ENCODE measurements at places on chromosomes 1 and 21. TPM values are rescaled to one million over a fixed set of nuclear protein-coding genes. Genes with fewer than 3 reads are reported as not detected.

The ANGPTL1 gene
- total RNA-seq = not detected

The HFM1 gene
- not detected for total RNA-seq

The GPR37L1 gene
- total RNA-seq = not detected

The TIE1 gene
- total RNA-seq = not detected

The ABCA4 gene
- total RNA-seq = not detected

The ATAD3C gene
- total RNA-seq = 0.13 TPM

The LCE1B gene
- not detected for total RNA-seq

The LCE1F gene
- not detected for total RNA-seq

The RAB42 gene
- total RNA-seq = not detected

The PTGFR gene
- total RNA-seq = not detected

The SLC16A4 gene
- 0.20 TPM for total RNA-seq

GRCh38 chr1:113073479-113073950 is 517 bp downstream of the LRIG2 start:
- H3K27ac ChIP-seq = peak overlapping the region; percentile 99
- H3K36me3 ChIP-seq = no peaks in the 10 kb centered on the region

DNA sequence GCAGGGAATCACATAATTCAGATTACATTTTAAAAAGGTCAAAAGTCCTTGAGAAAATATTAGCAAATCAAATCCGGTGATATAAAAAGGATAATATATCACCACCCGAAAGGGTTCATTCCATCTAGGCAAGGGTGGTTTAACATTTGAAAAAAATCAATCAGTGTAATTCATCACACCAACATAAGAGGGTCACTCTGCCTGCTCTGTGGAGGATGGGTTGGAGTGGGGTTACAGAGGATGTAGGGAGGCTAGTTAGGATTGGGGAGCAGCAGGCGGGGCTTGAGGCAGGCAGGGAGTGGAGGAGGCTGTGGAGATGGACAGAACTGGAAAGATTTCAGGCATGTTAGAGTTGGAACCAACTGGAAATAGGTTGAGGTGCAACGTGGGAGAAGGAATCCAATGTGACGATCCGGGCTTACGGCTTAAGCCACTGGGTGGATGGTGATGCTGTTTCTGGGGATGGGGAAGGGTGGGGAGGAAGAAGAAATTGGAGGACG is 12.5 kb downstream of the ADORA1 start:
- peaks cover 21% of the 10 kb centered on the region for H3K27me3 ChIP-seq
- H3K4me3 ChIP-seq = no peak overlapping the region
- H3K4me1 ChIP-seq = peaks cover 9% of the 10 kb centered on the region
- H3K27ac ChIP-seq = no peak overlapping the region

DNA sequence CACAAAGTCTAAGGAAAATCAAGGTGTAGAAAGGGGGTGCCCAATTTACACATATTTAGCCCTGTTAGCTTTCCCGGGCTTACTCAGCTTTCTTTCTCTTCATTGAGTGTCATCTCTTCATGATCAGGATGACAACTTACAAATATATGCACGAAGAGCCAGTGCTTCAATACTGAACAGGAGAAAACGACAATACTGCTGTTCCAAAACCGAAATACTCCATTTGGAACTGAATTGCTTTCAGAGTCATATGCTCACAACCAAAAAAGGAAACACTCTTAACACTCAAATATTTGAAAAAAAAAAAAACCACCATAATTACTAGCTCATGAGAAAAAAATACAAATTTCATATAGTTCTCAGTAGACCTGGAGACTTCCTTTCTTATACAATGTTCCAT is 272.1 kb upstream of the DUSP10 start:
- no peak for DNase-seq
- H3K4me1 ChIP-seq = peaks cover 2% of the 10 kb centered on the region
- no peak overlapping the region for H3K4me3 ChIP-seq
- H3K36me3 ChIP-seq = no peaks in the 10 kb centered on the region
- no peak overlapping the region for H3K27ac ChIP-seq
- peaks cover 18% of the 10 kb centered on the region for H3K27me3 ChIP-seq

GRCh38 chr1:111758373-111758772 is 2.7 kb downstream of the DDX20 start:
- H3K27me3 ChIP-seq = no peaks in the 10 kb centered on the region
- H3K36me3 ChIP-seq = peaks cover 8% of the 10 kb centered on the region
- H3K4me1 ChIP-seq = peaks cover 30% of the 10 kb centered on the region
- H3K27ac ChIP-seq = peak overlapping the region; percentile 57
- H3K4me3 ChIP-seq = no peak overlapping the region

GRCh38 chr1:100353071-100353801 is 930 bp downstream of the CDC14A start:
- DNase-seq = peak; percentile 19
- H3K4me1 ChIP-seq = peaks cover 46% of the 10 kb centered on the region
- peaks cover 36% of the 10 kb centered on the region for H3K36me3 ChIP-seq
- no peaks in the 10 kb centered on the region for H3K27me3 ChIP-seq
- H3K27ac ChIP-seq = peak overlapping the region; percentile 100

GRCh38 chr21:41701749-41702148 is 65.1 kb downstream of the RIPK4 start:
- H3K4me3 ChIP-seq = no peak overlapping the region
- peaks cover 2% of the 10 kb centered on the region for H3K36me3 ChIP-seq
- no peak for DNase-seq

GRCh38 chr1:28159680-28160079 is 16.8 kb downstream of the PTAFR start:
- H3K4me1 ChIP-seq = peaks cover 13% of the 10 kb centered on the region
- no peak overlapping the region for H3K4me3 ChIP-seq
- no peak overlapping the region for H3K27ac ChIP-seq

- H3K4me1 ChIP-seq = peaks cover 3% of the 10 kb centered on the region
- no peak for DNase-seq
- H3K4me3 ChIP-seq = no peak overlapping the region
- no peak overlapping the region for H3K27ac ChIP-seq
- peaks cover 4% of the 10 kb centered on the region for H3K36me3 ChIP-seq
These were observed 78.8 kb upstream of the ABCD3 start for GRCh38 chr1:94339206-94339927.

DNA sequence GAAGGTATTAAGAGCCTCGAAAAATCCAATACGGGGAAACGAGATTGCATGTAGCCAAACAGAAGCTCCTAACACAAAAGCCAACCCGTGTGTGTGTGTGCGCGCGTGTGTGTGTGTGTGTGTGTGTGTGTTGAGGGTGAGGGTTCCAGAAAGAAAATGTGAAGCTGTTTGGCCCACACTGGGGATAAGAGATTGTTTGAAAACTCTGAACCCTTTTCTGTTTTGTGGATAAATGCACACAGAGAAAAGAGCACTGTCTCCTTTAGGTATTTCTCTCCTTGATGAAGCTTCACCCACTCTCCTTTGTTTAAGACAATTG is 1.9 kb downstream of the WLS start:
- peaks cover 55% of the 10 kb centered on the region for H3K27me3 ChIP-seq
- H3K36me3 ChIP-seq = peaks cover 2% of the 10 kb centered on the region
- H3K27ac ChIP-seq = no peak overlapping the region

DNA sequence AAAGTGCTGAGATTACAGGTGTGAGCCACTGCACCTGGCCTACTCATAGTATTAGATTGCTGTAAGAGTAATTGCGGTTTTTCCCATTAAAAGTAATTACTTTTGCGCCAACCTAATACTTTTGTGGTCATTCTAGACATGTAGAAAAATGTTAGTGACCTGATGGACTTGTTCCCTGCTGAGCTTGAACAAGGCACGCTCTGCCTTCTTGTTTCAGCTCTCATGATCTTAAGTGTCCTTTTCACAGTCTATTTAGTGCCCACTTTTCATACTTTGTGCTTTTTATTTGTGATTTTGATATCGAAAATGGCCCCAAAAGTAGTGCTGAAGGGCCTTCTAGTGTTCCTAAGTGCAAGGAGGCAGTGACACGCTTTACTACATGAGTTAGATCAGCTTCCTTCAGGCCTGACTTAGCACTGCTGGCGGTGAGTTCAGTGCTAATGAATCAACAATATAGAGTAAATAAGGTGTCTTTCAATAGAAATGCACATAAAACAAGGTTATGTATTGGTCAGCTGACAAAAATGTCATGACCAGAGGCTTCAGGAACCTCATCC is 5.6 kb upstream of the RD3 start:
- no peak overlapping the region for H3K27ac ChIP-seq
- H3K36me3 ChIP-seq = peaks cover 2% of the 10 kb centered on the region
- H3K4me1 ChIP-seq = peaks cover 2% of the 10 kb centered on the region
- DNase-seq = no peak

DNA sequence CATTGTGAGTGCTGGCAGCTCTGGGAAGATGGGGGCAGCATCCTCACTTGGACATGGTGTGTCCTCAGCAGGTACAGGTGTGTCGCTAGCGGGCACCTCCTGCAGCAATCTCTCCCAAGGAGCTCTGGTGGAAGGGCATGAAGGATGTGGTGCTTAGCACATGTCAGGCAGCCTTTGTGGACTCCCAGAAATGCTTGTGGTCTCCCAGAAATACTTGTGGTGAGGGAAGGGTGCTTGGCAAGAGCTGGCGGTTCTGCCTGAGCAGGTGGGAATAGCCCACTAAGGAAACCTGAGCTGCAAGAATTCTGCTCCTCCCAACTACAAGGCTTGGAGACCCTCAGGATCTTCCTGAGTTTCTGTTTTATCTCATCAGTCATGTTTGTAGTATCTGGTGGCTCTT is 371.6 kb downstream of the PRDM2 start:
- DNase-seq = no peak
- no peaks in the 10 kb centered on the region for H3K4me1 ChIP-seq
- no peak overlapping the region for H3K27ac ChIP-seq
- no peak overlapping the region for H3K4me3 ChIP-seq

DNA sequence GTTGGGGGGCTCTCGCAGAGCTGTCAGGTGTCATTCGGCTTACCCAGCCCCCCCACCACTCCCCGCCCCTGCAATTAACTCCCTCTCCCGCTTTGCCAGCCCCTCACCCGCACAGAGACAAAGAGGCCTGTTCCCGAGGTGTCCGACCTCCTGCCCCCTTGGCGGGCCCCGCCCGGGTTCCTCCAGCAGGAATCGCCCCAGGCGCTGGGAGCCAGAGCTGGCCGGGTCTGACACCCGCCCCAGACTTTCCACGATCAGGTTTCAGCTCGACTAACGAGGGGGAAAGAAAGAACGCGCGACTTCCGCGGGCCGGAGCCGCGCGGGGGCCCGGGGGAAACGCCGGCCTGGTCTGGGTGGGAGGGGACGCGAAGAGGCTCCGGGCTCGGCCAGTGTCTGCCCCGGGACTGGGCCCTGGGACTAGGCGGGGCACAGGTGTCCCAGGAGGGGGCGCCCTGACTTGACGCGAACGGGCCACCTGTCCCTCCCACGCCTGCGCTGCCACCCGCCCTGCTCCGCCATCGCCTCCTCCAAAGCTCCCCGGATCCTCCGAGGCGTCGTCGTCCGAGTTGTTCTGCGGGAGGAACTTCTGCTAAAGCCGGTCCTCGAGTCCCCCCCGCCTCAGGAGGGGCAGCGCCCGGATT is 36.4 kb upstream of the HHAT start:
- peaks cover 63% of the 10 kb centered on the region for H3K27me3 ChIP-seq
- no peaks in the 10 kb centered on the region for H3K36me3 ChIP-seq
- DNase-seq = peak; percentile 23
- no peak overlapping the region for H3K27ac ChIP-seq

- DNase-seq = no peak
- peak overlapping the region; percentile 99 for H3K4me3 ChIP-seq
- H3K36me3 ChIP-seq = peaks cover 11% of the 10 kb centered on the region
- H3K27me3 ChIP-seq = no peaks in the 10 kb centered on the region
- H3K4me1 ChIP-seq = peaks cover 53% of the 10 kb centered on the region
- peak overlapping the region; percentile 97 for H3K27ac ChIP-seq
These were observed 538 bp downstream of the GBP2 start for GRCh38 chr1:89125240-89125912.

GRCh38 chr21:28298251-28298672 is 694.4 kb downstream of the LTN1 start:
- H3K4me1 ChIP-seq = no peaks in the 10 kb centered on the region
- H3K27me3 ChIP-seq = no peaks in the 10 kb centered on the region
- DNase-seq = no peak
- no peak overlapping the region for H3K27ac ChIP-seq

GRCh38 chr1:53902235-53903138 is 8.5 kb downstream of the DIO1 start:
- DNase-seq = no peak
- H3K27ac ChIP-seq = no peak overlapping the region
- no peak overlapping the region for H3K4me3 ChIP-seq
- H3K36me3 ChIP-seq = no peaks in the 10 kb centered on the region

- no peaks in the 10 kb centered on the region for H3K27me3 ChIP-seq
- H3K36me3 ChIP-seq = peaks cover 11% of the 10 kb centered on the region
- H3K4me1 ChIP-seq = peaks cover 20% of the 10 kb centered on the region
- H3K4me3 ChIP-seq = no peak overlapping the region
- H3K27ac ChIP-seq = no peak overlapping the region
These were observed 80.0 kb downstream of the EPS15 start for GRCh38 chr1:51439053-51439452.

DNA sequence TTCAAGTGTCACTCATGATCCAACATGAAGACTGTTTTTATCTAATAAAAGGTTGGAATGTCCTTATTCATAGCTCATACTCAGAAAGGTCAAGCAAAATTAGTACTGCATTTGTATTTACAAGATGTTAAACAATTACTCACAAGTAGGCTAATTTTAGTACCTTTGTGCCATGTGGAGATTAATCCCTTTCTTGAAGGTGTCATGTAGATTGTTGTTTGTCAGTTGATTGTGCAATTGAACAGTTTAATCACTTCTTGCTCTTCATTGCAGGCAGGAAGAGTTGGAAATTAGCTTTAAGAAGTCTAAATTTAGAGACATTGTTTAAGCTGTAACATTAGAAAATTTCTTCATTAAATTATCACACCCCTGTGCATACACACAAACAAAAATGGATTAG is 847.1 kb downstream of the KCNT2 start:
- no peaks in the 10 kb centered on the region for H3K36me3 ChIP-seq
- no peaks in the 10 kb centered on the region for H3K27me3 ChIP-seq
- H3K4me3 ChIP-seq = no peak overlapping the region

DNA sequence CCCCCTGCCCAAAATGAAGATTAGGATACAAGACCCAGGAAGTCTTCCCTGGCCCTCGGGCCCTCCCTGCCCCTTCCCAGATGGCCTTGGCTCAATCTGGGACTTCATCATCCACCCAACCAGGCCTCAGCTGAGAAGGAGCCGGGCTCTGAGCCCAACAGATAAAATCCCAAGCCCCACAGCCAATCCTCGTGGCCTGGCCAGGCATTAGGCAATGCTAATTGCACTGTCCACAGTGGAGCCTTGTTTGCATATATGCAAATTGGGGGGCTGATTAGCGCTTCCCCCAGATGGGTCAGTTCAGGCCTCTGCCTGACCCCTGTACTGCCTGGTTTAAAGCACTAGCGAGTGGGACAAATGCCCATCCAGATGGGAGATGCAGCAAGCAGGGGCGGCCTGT is 34.9 kb downstream of the IGSF21 start:
- H3K27ac ChIP-seq = no peak overlapping the region
- peaks cover 2% of the 10 kb centered on the region for H3K4me1 ChIP-seq
- DNase-seq = no peak
- peaks cover 28% of the 10 kb centered on the region for H3K27me3 ChIP-seq

- H3K4me3 ChIP-seq = no peak overlapping the region
- H3K4me1 ChIP-seq = no peaks in the 10 kb centered on the region
- DNase-seq = no peak
- no peaks in the 10 kb centered on the region for H3K36me3 ChIP-seq
- peaks cover 20% of the 10 kb centered on the region for H3K27me3 ChIP-seq
- H3K27ac ChIP-seq = no peak overlapping the region
These were observed 10.0 kb upstream of the NHLH2 start for GRCh38 chr1:115850937-115851336.

- peak overlapping the region; percentile 85 for H3K4me3 ChIP-seq
- H3K36me3 ChIP-seq = peaks cover 3% of the 10 kb centered on the region
- H3K27ac ChIP-seq = peak overlapping the region; percentile 90
- DNase-seq = no peak
- no peaks in the 10 kb centered on the region for H3K27me3 ChIP-seq
These were observed 56.9 kb downstream of the SLC45A1 start for GRCh38 chr1:8374812-8375211.

Measured in T-helper 17 cell (primary cell).